ENCODE measurements at places on chromosomes 6 and 20. TPM values are rescaled to one million over a fixed set of nuclear protein-coding genes. Genes with fewer than 3 reads are reported as not detected.

DNA sequence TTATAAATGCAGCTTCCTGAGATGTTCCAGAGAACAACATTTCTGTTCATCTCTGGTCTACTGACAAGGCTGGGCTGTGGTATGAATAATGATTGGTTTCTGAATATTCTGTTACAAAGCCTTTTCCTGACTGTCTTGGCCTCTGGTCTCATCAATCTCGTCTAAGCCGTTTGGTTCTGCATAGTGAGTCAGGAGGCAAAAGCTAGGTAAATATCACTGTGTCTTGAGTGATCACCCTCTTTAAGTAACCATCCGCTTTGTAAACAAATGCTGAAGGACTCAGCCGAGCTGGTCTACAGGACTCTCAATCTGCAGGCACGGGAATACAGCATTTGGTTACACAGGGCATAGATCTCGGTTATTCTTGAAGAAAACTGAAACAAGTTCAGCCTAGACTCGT lies 511.9 kb downstream of the KIF16B start:
- no peak for DNase-seq

- DNase-seq: no peak
Measured at GRCh38 chr6:52946306-52946705, 36.8 kb upstream of the GSTA3 start.

DNA sequence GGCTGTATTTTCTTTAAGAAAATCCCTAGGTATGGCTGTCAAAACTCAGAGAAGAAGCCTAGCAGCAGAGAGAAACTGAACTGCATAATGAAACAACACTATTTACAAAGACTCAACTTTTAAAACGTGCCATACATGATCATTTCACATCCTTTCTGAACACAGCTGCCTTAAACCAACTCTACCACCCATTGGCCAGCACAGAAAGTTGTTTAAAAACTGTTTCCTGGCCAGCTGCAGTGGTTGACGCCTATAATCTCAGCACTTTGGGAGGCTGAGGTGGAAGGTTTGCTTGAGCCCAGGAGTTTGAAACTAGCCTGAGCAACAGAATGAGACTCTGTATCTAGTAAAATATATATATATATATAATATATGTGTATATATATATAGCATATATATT lies 336.4 kb upstream of the SOX4 start:
- DNase-seq: no peak

DNA sequence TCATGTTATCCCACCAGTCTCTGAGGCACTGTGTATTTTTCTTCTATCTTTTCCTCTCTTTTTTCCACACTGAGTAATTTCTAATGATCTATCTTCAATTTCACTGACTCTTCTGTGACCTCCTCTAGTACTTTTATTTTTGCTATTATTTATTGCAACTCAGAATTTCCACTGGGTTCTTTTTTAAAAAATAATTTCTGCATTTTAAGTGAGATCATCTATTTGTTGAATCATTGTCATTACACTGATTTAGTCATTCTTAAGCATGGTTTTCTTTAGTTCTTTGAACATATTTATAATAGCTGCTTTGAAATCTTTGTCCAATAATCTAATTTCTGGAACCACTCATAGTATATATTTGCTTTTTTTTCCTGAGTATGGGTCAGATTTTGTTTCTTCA lies 96.7 kb upstream of the SLC22A16 start:
- no peak for DNase-seq

GRCh38 chr6:7580537-7580926 lies 9.5 kb upstream of the SNRNP48 start:
- no peak for DNase-seq

GRCh38 chr6:30744054-30744805 lies at the start of gene IER3:
Gene IER3, minus strand, starts transcription at chr6:30744547. Its CDS starts 29 bp downstream, at chr6:30744518.
- peak; percentile 66 for DNase-seq

DNA sequence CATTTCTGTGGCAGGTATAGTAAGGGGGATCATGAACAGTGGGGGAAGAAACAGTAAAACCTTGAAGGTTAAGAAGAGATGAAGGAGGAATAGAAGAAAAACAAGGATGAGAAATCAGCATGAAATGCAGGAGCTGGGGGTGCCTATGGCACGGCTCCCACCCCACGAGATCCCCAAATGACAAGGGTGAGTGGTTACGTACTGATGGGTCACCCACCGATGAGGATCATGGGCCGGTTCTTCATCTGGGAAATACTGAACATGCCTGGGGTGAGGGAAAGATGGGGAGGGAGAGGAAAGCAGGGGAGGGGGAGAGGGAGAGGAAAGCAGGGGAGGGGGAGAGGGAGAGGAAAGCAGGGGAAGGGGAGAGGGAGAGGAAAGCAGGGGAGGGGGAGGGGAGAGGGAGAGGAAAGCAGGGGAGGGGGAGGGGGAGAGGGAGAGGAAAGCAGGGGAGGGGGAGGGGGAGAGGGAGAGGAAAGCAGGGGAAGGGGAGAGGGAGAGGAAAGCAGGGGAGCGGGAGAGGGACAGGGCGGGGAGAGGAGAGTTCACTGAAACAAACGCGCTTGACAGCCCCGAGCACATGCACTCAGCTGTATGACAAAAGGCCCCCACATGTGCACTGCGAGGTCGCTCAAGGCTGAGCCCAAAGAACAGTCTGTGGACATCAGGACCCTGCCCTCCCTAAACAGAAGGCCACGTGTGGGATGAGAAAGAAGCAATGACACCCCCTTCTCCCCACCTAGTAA lies 25.3 kb downstream of the MOCS1 start:
- no peak for DNase-seq

DNA sequence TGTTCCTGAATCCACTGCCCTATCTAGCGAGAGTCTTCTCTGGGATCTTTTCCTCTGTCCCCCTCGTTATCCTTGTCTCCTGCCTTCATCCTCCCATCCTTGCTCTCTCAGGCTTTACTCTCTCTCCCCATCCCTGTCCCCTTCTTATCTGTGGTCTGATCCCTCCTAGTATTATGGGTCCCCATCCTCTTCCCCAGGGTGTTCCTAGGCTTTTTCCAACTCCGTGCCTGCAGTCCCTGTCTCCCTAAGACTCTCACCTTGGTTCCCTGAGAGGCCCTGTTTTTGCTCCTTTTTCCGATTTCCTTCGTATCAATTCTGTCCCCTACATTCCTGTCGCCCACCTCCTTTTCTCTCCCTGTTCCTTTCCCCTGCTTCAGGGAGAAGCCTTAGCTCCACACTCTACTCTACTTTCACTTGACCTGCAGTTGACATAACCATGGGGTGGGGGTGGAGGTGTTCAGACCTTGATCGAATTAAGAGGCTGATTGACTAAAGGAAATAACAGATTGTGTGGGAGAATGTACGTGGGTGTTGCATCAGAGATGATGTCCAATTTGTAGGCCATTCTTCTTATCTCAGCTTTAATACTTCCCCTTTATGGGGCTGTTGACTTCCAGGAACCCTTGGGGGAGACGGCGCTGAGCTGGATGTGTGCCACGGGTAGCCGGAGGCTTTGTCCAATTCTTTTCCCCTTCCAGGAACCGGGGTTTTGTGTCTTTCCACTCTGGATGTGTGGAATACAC lies 905 bp downstream of the PPARD start:
- DNase-seq: no peak

DNA sequence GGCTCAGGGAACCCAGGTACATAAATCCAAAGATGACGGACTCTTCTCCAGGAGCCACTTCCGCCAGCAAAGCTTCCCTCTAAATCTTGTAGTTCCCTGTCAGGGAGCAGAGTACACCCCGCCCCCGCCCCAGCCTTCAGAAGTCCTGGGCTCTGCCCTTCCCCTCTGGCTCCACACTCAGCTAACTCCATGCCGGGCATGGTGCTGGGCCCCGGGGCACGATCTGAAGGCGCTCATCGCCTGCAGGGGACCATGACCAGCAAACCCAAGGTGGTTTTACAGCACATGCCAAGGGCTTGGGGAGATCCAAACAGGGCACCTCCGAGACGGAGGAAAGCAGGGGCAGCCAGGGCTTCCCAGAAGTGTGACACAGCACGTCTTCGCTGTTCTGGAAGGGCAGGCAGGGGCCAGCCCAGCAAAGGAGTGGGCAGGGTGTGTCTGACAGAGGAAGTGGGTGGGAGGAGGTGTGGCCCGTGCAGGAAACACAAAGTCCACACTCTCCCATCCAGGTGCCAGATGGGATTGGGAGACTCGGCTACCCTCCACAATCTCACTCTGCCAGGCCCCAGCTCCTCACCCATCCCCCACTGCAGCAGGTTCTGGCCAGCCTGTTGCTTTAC lies 41.6 kb upstream of the SLC22A2 start:
- no peak for DNase-seq

DNA sequence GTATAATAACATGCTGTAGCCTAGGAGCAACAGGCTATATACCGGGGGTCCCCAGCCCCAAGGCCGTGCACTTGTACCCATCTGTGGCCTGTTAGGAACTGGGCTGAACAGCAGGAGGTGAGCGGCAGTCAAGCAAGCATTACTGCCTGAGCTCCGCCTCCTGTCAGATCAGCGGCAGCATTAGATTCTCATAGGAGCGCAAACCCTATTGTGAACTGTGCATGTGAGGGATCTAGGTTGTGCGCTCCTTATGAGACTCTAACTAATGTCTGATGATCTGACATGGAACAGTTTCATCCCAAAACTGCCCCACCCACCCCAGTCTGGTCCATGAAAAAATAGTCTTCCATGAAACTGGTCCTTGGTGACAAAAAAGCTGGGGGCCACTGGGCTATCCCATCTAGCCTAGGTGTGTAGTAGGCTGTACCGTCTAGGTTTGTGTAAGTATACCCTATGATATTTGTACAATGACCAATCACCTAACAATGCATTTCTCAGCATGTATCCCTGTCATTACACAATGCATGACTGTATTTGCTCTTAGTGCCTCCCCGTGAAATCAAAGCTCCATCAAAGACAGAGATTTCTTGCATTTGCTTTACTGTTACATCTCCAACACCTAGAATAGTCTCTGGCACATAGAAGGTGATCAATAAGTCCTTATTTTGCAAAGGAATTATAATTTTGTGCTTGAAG lies 30.8 kb downstream of the NHSL1 start:
- no peak for DNase-seq

GRCh38 chr6:69005199-69005598 lies 370.1 kb downstream of the ADGRB3 start:
- DNase-seq: no peak

DNA sequence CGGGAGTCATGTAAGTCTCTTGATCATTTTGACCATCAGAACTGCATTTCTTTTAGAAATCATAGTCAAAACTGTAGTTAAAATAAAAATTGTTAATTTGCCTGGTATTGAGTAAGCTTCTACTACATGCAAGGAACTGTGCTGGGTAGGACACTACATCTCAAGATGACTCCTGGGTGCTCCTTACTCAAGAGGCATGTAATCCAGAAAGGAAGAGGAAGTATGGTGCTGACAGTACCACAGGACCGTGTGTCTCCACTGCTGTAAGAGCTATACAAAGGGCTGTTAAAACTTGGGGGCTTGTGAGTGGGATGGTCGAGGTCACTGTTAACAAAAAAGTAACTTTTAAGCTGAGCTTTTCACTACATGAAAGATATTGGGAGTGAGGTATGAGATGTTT lies 508.3 kb upstream of the SOX4 start:
- DNase-seq: no peak

GRCh38 chr20:44494266-44494665 lies 18.6 kb downstream of the TTPAL start:
- DNase-seq: no peak

- DNase-seq: no peak
Measured at GRCh38 chr20:43263226-43263625, 73.5 kb upstream of the PTPRT start.

DNA sequence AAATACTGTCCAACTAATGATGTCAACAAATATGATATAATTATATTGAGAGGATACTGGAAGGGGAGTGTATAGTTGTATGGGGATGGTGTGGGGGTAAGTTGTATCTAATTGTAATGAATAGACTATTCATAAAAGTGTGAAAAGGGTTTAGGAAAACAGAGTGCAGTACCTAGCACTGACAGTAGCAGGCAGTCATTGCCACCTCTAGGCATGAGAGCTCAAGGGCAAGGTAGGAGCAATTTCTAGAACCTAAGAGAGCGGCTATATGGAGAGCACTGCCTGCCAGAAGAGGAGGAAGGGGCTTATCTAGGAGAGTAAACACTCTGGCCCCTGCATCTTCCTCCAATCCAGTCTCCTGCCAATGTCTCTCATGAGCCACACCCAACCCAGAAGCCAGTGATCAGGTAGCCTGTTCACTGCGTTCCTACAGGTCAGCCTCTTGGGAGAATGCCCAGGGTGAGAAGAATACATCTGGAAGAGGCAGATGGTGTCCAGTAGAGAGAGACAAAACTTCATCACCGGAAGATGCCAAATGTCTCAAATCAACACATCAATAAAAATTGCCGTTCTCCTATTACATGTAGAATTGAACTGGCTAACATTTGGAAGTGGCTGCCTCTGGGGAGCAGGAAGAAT lies 200.0 kb downstream of the LY86 start:
- DNase-seq: no peak

DNA sequence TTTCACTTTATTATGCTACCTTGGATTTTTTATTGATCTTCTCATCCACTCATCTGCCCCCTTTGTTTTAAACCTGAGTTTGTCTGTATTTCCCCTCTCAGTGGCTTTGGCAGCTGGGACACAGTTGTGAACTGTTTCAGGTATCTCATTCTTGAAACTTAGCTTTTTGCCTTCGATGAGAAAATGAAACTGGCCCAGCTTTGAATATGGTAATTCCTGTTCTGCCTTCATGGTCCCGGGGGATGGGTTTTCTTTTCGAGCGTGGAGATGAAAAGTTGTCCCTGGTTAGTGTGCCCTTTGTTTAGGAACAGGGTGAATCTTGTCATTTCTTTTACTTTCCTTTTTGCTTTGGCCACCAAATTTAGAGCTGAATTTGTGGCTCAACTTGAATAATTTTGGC lies 25.6 kb downstream of the DHX35 start:
- no peak for DNase-seq

GRCh38 chr6:56890683-56891429 lies 64.1 kb upstream of the BEND6 start:
- no peak for DNase-seq

Gene SLA2
- 0.77 TPM for total RNA-seq

Gene CCM2L
- total RNA-seq: 1.5 TPM

Gene CHMP4B
- total RNA-seq: 137 TPM

Gene PACRG
- 2.4 TPM for total RNA-seq

Gene NOTCH4
- 4.7 TPM for total RNA-seq

Gene TMEM14B
- total RNA-seq: 56.2 TPM

Gene DDX43
- total RNA-seq: not detected

Gene OPN5
- 0.09 TPM for total RNA-seq

Gene NTSR1
- total RNA-seq: 0.13 TPM

Data from progenitor cell of endocrine pancreas (in vitro differentiated cells).